Stimulated activated CD4-positive, alpha-beta T cell treated with anti-CD3 and anti-CD28 coated beads, TNF-alpha, amount 100 ng/mL, for 1 hour (primary cell): ENCODE measurements at places on chromosomes 16 and 17.

- DNase-seq: no peak
Observed at GRCh38 chr17:70636517-70637133, 467.3 kb downstream of the KCNJ2 start.

- no peak for DNase-seq
Observed at GRCh38 chr16:78607022-78607421, 507.6 kb downstream of the WWOX start.

- no peak for DNase-seq
Observed at GRCh38 chr16:82715833-82716232, 89.1 kb downstream of the CDH13 start.

DNA sequence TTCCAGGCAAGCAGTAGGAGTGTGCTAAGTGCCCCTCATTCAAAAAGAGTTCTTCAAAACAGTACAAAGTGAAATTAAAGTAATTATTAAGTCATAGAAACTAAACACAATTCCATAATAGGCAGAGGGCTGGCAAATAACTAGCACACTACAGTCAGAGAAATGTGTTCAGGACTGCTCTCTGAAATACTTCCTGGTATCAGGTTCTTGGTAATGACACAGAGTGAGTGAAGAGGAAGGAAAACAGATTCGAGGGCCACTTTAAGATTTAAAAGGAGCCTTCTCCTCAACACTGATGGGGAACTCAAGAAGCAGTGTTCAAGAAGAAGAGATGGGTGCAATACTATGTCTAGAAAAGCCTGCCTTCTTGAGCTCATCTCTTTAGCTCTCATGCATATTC, 139.2 kb downstream of the TOX3 start:
- DNase-seq: no peak

DNA sequence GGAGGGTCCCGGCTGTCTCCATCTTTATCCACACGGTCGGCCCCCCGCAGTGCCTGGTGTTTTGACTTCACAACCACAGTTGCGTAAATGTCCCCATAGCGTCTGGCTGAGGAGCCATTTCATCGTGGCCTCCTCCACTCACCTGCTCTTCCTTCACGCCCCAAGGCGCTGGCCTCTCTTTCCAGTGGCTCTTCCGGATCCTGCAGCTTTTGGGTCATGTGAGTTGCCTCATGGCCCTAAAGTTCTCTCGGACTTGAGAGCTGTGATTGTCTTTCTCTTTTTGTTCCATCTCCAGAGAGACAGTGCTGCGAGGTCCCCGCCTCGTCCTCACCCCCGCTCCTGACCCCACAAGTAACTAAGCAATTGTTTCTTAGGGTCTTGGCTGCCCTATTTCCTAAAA, 22.7 kb downstream of the FLYWCH1 start:
- DNase-seq: no peak

DNA sequence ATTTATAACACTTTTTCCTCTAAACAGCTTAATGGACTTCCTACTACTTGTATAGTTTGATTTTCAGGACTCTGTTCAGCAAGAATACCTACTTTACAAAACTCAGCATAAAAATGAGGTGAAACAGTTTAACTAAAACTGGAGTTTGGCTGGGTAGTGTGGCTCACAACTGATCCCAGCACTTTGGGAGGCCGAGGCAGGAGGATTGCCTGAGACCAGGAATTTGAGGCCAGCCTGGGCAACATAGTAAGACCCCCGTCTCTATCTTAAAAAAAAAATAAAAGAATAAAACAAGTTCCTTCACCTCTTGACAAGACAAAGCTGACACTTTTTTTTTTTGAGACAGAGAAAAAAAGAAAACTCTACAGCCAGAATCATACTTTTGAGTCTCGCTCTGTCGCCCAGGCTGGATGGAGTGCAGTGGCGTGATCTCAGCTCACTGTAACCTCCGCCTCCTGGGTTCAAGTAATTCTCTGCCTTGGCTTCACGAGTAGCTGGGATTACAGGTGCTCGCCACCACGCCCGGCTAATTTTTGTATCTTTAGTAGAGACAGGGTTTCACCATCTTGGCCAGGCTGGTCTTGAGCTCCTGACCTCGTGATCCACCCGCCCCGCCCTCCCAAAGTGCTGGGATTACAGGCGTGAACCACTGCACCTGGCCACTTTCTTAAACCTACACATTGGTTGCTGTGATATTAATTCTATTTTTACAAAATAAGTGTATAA, 2.6 kb downstream of the PDF start:
- no peak for DNase-seq

DNA sequence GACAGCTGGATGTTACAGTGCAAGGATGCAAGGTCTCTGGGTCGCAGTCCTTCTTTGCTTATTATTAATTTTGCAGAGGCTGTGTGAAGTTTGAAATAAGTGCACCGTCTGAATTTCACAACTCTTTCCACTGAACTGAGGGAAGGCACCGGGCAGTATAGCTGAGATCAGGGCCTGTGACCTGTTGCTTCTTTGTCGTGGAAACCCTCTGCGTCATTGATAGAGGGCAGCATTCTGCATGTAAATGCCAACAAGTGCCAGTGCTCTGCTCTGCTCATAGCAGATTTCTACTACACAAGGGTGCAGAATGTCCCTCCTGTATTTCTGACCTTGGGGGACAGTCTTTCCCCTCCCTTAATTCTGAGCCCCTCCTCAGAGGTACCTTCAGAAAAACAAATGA, 26.0 kb downstream of the CD300LF start:
- no peak for DNase-seq

- no peak for DNase-seq
Observed at GRCh38 chr17:58338841-58339754, 10.5 kb upstream of the TSPOAP1 start.

GRCh38 chr16:10943064-10943353, 741 bp upstream of the DEXI start:
- DNase-seq: no peak

GRCh38 chr17:78951967-78952551, 26.9 kb upstream of the TIMP2 start:
- DNase-seq: no peak

- DNase-seq: no peak
Observed at GRCh38 chr16:21626659-21627277, 25.6 kb downstream of the IGSF6 start.

GRCh38 chr17:47210779-47211178, 1.6 kb downstream of the MYL4 start:
- DNase-seq: no peak

DNA sequence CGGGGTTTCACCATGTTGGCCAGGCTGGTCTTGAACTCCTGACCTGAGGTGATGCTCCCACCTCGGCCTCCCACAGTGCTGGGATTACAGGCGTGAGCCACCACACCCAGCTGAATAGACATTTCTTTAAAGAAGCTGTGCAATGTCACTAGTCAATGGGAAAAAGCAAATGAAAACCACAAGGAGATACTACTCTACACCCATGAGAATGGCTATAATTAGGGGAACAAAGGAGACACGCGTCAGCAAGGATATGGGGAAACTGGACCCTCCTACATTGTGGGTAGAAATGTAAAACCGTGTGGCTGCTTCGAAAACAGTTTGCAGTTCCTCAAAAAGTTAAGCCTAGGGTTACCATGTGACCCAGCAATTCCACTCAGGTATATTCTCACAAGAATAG, 103.4 kb downstream of the VPS53 start:
- DNase-seq: no peak

DNA sequence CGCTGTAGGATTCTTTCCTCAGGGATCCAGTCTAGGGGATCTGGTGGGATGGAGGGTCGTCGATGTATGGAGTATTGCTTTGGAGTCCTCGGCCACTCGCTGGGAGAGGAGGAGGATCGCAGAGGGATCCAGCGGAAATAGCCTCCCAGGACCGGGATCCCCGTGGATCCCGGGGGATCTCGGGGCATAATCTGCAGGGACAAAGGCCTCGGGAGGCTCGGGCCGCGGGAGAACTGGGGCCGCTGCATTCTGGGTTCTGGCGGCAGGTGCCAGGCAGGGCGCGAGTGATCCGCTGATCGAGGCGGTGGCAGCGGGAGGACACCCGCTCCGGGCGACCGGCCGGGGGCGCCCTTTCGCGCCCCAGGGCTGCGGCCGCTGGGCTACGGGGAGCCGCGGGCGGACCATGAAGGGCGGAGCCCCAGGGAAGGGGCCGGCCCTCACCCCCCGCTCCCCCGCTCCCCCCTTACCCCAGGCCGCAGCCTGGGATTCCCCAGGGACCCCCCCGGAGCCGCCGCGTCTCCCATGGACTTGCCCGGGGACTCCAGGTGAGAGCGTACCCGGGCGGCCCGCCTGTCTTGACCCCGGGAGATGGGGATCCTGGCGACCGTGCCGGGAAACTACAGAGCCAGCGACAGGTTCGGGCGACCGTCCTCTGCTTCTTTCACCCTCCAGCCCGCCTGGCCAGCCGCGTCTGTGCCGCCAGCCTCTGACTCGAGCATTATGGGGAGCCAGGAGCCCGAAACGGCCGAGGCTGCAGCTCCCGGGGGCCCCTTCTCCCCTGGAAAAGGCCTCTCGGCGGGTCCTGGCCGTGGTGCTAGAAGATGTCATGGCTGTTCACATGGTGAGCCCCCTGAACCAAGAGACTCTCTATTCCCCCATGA, 604 bp downstream of the PRR14 start:
- DNase-seq: peak; percentile 67

DNA sequence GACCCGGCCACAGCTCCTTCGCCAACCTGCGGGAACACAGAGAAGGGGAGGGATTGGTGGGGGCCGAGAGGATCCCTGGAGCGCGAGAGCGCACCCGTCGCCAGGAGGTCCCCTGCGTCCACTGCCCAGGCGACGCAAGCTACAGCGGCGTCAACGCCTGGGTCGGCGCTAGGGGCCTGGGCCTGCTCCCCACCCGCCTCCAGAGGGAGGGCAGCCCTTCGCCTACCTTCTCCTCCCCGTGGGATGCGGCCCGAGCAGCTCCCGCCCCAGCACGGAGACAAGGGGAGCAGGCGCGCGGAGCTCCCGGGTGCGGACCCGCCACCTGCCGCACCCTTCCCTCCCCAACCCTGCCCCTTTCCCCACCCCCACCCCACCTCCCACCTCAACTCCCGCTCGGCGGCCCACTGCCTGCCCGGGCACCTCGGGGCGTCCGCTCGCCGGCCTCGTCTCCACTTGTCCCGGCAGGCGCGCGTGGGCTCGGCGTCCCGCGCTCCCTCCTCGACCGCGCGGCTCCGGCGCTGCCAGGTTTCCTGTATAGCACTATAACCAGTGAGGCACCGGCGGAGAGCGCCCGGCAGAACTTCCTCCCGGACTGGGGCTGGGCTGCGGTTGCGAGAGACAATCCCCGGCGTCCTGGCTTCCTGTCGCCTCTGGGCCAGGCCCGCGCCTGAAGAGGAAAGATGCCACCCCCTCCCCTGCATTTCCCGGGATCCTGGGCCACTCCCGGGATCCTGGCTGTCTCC, 119.1 kb upstream of the SMURF2 start:
- DNase-seq: no peak

- no peak for DNase-seq
Observed at GRCh38 chr17:50346313-50347116, 589 bp downstream of the XYLT2 start.

- no peak for DNase-seq
Observed at GRCh38 chr16:23141959-23142740, 7.1 kb downstream of the USP31 start.

- no peak for DNase-seq
Observed at GRCh38 chr17:38395090-38395489, 33.2 kb upstream of the ARHGAP23 start.

- peak; percentile 59 for DNase-seq
Observed at GRCh38 chr16:2251296-2252111, at the start of gene ECI1. Gene ECI1, minus strand, starts transcription at chr16:2251587. Its CDS starts 21 bp downstream, at chr16:2251566.

GRCh38 chr16:29230671-29231096, 175.8 kb downstream of the NPIPB11 start:
- no peak for DNase-seq

DNA sequence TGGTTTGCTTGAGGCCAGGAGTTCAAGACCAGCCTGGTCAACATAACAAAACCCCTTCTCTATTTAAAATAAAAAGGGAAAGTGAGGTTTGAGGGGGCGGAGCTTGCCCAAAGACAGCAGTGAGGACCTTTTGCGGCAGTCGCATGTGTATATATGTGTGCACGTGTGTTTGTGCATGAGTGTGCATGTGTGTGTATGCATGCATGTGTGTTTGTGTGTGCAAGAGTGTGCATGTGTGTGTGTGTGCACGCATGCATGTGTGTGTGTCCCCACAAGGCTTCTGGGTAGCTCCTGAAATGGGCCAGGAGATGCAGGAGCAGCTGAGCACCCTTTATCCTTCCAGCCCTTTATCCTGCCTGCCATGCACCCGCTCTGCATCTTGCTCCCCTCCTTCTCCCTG, 9.0 kb downstream of the RHBDL3 start:
- no peak for DNase-seq

DNA sequence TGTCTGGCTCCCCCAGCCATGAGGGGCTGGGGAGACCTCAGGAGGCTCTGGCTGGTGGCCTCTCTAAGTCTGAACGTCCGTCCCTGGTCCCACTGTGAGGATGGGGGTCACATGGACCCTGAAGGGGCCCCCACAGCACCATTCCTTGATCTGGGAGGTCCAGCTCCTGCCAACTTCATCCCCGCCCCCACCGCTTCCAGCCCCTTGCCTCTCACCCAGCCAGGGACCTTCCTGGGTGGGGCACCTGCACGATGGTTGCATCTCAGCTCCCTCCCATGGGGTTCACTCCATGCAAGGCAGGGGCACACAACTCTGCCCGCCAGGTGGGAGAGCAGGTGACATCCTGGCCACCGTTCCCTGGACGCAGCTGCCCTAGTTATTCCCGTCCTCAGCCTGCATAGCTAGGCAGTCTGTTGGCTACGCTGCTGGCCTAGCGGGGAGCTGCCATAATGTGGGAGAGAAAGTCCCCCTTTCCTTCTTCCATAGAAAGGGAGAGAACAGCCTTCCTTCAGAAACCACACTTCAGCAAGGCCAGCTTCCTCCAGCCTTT, 217.9 kb upstream of the RPL38 start:
- no peak for DNase-seq

DNA sequence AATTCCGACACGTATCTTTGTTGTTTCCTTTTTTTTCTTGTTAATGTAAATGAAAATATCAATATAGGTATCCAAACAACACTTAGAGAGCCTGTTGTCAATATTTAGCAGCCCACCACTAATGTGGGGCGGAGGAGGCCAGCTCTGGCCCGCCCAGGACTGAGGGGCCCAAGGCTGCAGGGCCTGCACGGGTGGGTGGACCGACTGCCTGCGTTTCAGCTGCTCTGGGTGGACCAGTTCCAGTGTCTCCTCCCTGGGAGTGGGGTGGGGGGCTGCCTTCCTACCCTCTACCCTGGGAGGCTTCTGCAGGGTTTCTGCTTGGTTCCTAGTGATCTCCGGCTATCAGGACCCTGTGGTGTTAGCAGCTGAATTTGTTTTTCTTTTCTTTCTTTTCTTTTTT, 15.9 kb upstream of the ADGRG1 start:
- no peak for DNase-seq

GRCh38 chr16:87560428-87561199, 41.7 kb upstream of the JPH3 start:
- no peak for DNase-seq

DNA sequence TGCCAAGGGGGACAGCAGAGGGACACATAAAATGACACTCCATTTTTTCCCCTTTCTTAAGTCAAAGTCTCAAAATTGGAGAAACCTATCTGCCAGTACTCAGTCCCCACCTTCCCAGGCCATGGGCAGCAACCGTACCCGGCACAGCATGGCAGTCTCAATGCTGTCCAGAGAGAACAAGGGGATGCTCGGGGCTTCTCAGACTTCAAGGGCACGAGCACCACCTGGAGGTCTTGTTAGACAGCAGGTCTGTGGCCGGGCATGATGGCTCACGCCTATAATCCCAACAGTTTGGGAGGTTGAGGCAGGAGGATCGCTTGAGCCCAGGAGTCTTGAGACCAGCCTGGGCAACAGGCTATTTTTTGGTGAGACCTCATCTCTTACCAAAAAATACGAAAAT, 3.2 kb downstream of the DNAH17 start:
- DNase-seq: no peak

- DNase-seq: no peak
Observed at GRCh38 chr17:81641825-81642489, 5.0 kb downstream of the TSPAN10 start.
